Hematopoietic multipotent progenitor cell treated with erythropoietin and hydrocortisone succinate and interleukin-3 and kit ligand, for 4 days (in vitro differentiated cells): ENCODE measurements at places on chromosomes 3 and 15.

DNA sequence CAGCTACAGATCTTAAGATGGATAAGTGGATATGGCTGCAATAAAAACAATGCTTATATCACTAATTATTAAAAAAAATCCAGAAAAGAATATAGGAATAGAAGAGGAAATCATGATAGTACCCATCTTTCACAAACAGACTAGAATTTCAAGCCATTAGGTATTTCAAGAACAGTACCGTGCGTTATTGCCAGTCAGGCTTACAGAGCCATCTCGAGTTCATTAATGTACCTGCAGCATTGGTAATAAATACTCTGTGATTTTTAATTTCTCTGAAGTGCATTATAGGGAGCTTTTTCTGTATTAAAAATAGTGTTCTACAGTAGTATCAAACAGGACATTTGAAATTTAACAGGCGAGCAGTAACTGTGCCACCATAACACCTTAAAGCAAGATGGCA is 35.7 kb downstream of the ST3GAL6 start:
- DNase-seq = no peak

GRCh38 chr3:128490915-128491690 is 1.9 kb downstream of the GATA2 start:
- peak; percentile 79 for DNase-seq

GRCh38 chr3:106140431-106140830 is 271.6 kb upstream of the CBLB start:
- DNase-seq = no peak

GRCh38 chr15:40763801-40764628 is at the start of gene GCHFR:
TSS of gene GCHFR (plus strand) at chr15:40764068. CDS start at chr15:40764181, 113 bp downstream.
- DNase-seq = peak; percentile 84

DNA sequence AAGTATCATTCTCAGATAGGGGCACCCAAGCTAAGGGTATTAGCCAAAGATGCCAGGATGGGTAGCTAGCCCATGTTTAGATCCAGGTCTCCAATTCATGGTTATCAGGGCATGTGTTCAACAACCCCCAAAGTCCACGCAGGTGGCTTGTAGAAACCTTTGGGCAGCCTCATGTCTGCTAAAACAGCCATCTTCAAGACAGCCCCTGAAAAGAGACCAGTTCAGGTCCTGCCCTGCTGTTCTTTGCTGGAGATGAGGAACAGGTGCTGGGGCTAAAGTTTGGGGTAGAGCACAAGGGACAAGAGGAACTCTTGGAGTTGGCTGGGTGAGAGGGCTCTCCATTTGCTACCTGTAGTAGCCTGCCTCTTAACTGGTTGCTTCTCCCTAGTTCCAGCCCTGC is 4.6 kb downstream of the PPM1M start:
- no peak for DNase-seq

GRCh38 chr3:71057526-71057894 is 526.0 kb downstream of the FOXP1 start:
- DNase-seq = no peak

GRCh38 chr15:30065025-30065801 is 17.5 kb upstream of the GOLGA8J start:
- DNase-seq = no peak

DNA sequence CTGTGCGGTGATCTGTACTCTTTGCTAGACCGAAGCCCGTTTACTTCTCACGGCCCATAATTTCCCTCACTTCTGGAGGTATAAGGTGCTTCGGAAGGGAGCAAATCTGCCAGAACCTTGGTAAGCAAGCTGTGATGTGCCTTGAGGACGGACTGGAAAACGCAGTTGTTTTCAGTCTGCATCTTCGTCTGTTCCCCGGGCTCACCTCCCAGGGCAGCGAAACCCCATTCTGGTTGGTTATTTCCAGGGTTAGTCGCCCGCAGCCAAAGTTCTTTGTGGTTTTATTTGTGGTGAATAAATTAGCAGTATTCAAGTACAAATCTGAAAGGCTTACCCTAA is 401 bp downstream of the RAMAC start:
- peak; percentile 60 for DNase-seq

- no peak for DNase-seq
These were observed 88.2 kb downstream of the GMPS start for GRCh38 chr3:155958676-155959075.

GRCh38 chr3:171261487-171261886 is 198.7 kb downstream of the TNIK start:
- DNase-seq = no peak

DNA sequence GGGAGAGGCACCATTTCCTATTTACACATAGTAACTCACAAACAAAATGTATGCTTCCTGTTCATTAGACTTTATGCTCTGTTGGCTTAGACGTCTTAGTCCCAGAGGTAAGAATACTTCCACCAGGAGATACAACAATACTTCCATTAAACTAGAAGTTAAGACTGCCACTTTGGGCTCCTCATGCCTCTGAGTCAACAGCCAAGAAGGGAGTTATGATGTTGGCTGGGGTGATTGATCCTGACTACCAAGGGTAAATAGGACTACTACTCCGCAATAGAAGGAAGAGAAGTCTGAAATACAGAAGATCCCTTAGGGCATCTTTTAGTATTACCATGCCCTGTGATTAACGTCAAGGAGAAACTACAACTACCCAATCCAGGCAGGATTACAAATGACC is 43.5 kb upstream of the ABI3BP start:
- DNase-seq = no peak

DNA sequence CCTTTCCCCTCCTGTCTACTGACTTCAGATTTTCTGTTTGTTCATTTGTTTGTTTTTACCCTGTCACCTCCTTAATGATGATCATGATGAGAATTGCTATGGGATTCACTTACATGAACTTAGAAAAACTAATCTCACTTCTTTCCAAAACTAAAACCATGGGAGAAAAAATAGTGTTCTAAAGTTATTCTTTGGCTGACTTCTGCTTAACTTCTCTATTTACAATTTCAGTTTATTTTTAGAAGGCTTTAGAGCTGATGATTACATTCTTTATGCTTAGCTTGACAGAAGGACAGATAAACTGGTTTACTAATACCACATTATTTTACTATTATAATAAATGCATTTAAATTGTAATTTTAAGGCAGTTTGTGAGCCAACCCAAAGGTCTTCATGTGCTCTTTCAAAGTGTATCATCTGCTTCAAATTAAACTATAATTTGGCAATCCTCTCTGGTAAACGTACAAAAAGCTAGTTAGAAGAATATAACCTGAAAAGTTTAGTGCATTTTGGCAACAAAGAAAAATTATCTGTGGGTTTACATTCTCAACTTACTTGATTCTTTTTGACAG is 676.8 kb upstream of the UBE2E2 start:
- DNase-seq = no peak
